ENCODE measurements at places on chromosomes 6 and 20.
A peak's percentile ranks its signal among the peaks of the same experiment; 100 is the strongest.

GRCh38 chr6:40425192-40425919, 161.8 kb downstream of the LRFN2 start:
- DNase-seq, result no peak

DNA sequence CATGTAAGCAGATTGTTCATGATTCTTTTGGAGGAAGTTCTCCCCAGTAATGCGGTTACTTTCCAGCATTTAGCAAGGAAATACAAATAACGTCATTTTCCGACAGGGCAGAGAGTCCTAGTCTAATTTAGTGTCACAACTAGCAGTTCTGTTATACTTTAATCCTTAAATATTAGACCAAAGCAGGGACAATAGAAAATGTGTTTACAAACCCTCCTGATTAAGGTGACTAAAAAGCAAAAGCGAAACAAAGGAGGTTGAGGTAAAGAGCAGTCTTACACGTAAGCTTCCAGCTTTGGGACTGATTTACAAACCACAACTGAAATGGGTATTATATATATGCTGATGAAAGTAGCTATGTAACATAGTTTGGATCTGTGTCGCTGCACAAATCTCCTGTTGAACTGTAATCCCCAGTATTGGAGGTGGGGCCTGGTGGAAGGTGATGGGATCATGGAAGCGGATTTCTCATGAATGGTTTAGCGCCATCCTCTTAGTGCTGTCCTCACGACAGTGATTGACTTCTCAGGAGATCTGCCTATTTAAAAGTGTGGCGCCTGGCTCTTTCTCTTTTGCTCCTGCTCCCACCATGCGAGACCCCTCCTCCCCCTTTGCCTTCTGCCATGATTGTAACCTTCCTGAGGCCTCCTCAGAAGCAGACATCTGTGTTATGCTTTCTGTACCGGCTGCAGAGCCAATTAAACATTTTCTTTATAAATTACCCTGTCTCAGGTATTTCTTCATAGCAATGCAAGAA, 81.9 kb downstream of the PLCB1 start:
- no peak for DNase-seq

DNA sequence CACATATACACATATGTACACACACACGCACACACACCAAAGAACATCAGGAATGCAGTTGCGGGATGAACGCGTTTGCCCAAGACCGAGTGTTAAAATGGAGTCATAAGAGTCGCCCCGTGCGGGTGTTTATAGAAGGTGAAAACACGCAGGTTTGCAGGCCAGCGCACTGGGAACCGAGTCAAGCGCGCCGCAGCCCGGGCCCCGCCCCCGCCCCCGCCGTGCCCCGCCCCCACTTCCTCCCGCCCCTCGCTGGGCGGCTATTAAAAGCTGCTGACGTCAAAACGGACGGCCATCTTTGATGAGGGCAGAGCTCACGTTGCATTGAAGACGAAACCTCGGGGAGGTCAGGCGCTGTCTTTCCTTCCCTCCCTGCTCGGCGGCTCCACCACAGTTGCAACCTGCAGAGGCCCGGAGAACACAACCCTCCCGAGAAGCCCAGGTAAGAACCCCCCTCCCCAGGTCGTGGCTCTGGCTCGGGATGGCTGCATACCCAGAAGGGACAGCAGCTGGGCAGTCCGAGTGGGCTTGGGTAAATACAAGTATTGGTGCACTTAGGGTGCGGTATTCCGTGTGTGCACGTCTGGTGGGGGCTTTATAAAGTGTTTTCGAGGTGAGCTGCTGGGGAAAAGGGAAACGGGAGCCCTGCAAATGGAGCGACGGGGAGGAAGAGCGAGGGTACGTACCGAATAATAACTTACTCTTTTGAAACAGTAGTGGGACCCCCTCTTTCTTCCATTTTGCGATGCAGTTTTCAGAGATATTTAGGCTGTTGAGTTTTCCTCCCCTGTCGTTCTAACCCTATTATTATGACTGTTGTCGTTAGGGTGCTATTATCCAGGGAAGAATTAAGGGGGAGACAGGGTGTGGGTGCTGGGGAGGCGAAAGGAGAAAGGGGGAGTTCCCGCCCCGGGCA, at the start of gene SNAP25:
SNAP25 (plus strand) TSS at position 295 of the 916 bp plus-strand sequence. CDS start 56,662 bp downstream, outside the sequence.
- DNase-seq, result peak; percentile 62

DNA sequence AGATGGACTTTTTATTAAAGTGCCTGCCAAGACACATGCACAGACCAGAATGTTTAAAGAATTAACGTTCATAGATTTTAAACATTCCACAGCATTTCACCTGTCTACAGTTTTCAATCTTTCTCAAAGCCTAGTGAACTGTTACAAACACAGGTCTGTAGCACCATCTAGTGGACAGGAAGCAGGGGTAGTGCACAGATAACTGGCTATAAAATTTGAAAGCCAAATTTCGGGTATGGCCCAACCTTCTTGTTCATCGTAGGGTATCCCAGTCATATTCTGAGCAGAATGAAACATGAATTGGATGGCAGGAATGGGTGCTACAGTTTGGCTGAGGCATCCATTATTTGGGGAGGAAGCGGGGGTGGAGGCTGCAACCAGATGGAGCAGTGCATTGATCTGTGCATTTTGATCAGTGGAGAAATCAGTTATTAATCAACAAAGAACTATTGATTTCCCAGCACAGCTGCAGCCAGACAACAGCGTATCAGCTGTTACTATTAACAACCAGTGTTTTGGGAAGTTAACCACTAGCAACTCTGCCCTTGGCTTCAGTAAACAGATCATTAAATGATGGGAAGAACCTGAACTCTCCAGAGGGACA, 56.1 kb upstream of the B3GAT2 start:
- DNase-seq, result peak; percentile 58

GRCh38 chr6:33632558-33633039, 11.5 kb downstream of the ITPR3 start:
- DNase-seq, result peak; percentile 49

- no peak for DNase-seq
Measured at GRCh38 chr6:89209457-89209856, 7.7 kb downstream of the GABRR1 start.

DNA sequence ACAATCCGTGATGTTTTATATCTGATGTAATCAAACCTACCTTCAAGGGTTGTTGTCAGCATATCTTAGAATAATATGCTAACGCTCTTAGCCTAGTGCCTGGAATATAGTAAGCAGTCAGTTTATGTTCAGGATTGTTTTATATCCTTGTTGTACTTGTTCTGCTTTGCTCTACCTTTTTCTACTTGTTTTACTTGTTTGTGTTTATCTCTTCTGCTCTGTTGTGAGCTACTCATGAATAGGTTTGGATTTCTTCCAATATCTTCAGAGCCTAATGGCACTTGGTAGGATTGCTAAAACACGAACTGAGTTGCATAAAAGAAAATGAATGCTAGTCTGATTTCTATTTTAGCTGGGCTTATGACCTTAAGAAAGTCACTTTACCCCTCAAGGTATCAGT, 40.1 kb downstream of the DNAH8 start:
- DNase-seq, result no peak

GRCh38 chr6:163347021-163347446, 67.5 kb upstream of the QKI start:
- no peak for DNase-seq

DNA sequence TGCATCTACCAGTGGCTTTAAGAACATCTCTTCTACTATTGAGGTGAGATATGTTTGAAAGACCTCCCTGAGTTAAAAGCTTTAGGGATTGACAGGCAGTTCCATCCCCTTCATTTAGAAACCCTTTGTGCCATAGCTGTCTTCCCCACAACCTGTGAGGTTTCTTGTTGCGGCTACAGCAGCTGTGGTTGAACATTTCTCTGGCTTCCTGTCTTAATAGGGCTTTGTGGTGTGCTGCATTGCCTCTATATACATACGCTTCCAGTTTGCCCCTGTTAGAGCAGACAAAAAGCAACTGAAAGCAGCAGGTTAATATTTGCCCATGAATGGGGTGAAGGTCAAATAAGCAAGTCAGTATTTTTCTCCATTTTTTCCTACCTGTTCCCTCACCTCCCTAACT, 210.2 kb downstream of the TMEM200A start:
- no peak for DNase-seq

DNA sequence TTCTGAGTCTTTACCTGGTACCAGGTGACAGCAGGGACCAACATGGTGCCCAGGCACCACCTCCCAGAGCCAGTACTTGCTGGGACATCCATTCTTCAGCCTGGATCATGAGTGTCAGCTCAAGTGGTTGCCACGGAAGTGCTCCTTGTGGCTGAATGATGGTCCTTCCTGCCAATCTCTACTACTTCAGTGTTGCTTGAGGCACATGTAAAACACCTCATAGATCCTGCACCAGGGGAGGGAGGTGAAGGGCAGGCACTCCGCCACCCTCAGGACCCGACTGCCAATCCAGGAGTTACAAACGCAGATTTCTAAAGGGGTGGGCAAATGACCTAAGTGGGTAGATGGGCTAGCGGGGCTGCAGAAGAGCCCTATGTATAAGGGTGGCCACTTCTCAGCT, 226.0 kb downstream of the PREX1 start:
- no peak for DNase-seq

GRCh38 chr6:8914700-8915099, 479.4 kb upstream of the SLC35B3 start:
- DNase-seq, result no peak

GRCh38 chr6:24031496-24031895, 94.5 kb upstream of the NRSN1 start:
- no peak for DNase-seq

- DNase-seq, result no peak
Measured at GRCh38 chr6:37731888-37732287, 34.2 kb upstream of the MDGA1 start.

DNA sequence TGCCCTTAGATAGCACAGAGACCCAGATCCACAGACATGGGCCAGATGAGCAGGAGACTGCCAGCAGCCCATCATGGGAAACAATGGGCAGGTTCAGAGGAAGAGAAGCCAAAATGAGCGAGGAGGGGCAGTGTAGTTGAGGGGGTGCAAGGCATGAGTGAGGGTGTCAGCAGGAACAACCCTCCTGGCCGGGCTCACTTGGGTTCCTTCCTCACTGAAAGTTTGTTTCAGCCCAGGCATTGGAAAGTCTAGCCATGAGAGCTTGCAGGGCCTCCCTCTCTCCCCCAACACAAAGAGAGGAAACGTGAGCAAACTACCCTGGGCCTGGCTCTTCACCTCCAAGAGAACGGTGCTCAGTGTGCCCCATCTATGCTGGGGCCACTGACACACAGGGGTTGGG, 48.0 kb downstream of the CDH26 start:
- DNase-seq, result no peak

GRCh38 chr6:95209074-95209473, 368.3 kb upstream of the MANEA start:
- DNase-seq, result no peak

- DNase-seq, result no peak
Measured at GRCh38 chr6:41442352-41442672, 103.9 kb upstream of the FOXP4 start.

- DNase-seq, result peak; percentile 8
Measured at GRCh38 chr6:79250107-79250514, 15.6 kb upstream of the HMGN3 start.

DNA sequence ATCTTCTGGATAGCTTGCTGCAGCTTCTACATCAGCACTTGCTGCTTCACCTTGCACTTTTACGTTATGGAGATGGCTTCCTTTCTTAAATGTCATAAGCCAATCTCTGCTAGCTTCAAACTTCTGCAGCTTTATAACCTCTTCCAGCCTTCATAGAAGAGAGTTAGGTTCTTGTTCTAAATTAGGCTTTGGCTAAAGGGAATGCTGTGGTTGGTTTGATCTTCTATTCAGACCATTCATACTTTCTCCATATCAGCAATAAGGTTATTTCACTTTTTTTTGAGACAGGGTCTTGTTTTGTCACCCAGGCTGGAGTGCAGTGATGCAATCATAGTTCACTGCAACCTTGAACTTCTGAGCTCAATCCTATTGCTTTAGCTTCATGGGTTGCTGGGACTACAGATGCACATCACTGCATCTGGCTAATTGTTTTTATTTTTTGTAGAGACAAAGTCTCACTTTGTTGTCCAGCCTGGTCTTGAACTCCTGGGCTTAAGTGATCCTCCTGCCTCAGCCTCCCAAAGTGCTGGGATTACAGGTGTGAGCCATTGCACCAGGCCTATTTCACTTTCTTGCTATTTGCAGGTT, 12.2 kb upstream of the CST3 start:
- DNase-seq, result no peak

Measured in EH (cell line).